Fibroblast of the conjunctiva (primary cell): ENCODE measurements at places on chromosomes 12 and 14.

DNA sequence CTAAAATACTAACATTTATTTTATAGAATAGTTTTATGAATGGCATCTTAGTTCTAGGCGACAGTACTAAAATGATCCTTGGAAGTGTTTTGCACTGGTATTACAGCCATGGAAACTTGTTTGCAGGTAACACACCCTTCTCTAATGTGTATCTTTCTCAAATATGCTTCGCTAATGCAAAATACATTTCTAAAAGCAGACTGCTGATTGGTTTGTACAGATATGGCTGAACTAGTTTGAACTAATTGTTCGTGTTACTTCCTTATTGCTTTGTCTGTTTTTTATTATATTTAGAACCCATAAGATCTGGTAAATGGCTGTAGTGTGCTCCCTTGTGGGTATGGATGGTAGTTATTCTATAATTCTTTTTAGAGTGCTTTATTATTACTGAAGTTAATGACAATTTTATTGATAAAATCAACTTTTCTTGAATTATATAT, 53.0 kb downstream of the ATF7IP start:
- no peak for DNase-seq

- DNase-seq: no peak
Measured at GRCh38 chr14:92800525-92800924, 6.4 kb downstream of the GOLGA5 start.

GRCh38 chr12:27015730-27016076, 1.5 kb upstream of the TM7SF3 start:
- DNase-seq: no peak

- DNase-seq: no peak
Measured at GRCh38 chr14:22233377-22233776, 355.6 kb downstream of the DAD1 start.

- DNase-seq: peak; percentile 47
Measured at GRCh38 chr14:51616724-51617409, 34.8 kb upstream of the FRMD6 start.

DNA sequence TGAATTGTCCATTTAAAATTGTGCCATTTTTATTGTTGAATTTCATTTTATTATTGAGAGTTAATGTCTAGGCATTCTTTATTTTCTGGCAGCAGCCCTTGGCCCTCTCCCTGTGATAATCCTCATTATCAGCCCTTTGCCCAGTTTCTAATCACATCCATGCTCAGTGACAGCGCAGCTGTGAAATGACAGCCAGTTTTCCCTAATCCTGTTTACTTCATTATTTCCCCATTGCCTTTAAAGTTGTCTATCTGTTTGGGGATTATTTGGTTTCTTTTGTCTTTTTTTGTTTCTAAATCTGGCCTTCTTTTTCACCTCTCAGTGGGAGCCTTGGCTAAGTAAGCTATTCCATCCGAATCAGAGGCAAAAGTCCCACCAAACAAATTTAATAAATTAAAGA, 476.9 kb downstream of the SLC6A15 start:
- DNase-seq: no peak

GRCh38 chr12:27207615-27208413, 36.3 kb upstream of the STK38L start:
- no peak for DNase-seq
